ENCODE measurements at places on chromosomes 2 and 18.

DNA sequence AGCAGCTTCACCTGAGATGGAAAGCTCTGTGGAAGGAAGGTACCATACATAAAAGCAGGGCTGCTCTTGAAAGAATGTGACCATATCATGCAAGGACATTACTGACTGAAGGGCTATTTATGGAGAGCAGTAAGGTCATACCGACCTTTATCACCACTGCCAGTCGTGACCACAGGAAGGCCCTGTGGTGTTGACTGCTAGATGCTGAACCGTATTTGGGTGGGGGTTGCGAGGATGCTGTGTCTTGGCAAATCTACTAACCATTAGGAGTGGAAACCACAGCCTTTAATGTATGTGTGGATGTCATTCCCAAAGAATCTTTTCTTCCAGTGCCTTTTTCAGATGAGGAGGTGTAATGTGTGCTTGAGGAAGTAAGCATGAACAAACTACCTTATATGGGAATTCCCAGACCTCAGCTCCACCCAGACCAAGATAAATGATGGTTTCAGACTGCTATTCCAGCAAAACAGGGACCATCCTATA lies 60.8 kb downstream of the LIMS1 start:
- no peak for DNase-seq

GRCh38 chr2:160294339-160294803 lies 94.3 kb upstream of the ITGB6 start:
- DNase-seq, result no peak

- DNase-seq, result no peak
Observed at GRCh38 chr2:85589982-85590791, 5.4 kb upstream of the RNF181 start.

DNA sequence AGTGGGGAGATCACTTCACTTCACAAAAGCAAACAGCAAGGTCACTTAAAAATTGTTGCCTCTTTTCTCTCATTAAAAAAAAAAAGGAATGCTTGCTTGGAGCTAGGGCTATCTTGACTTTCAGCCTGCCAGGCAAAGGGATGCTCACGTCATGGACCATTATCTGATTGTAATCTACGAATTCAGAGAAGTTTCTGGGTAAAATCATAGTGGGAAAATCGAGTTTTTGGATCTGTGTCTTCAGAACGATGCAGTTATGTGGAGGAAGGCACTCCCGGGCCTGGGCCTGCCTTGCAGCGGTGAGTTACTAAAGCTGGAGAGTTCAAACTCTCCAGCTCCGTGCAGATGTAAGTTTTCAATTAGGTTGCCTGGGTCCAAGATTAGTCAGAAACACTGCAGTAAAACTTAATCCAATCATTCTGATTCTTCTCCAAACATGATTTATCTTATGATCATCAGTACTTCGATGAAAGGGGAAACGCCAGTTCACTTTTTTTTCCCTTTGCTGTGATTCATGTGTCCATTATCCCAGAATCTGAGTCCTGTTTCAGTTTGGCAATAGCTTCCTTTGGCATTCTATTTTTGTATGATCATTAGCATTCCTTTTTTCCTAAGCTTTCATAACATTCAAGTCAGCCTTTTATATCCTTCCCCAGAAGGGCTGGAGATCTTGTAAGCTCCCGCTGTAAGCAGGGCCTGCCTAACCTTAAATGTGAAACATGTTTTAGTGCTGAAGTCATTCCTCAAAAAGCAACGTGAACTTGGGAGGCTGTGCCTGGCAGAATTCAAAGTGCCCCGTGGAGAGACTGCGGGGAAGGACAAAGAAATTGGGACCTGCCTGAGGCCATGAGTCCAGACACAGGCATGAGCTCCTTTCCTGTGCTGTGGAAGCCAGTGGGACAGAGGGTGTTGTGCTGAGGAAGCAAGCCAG lies 119.3 kb upstream of the TWIST2 start:
- no peak for DNase-seq

- DNase-seq, result no peak
Observed at GRCh38 chr2:162365392-162365791, 21.5 kb downstream of the GCA start.

DNA sequence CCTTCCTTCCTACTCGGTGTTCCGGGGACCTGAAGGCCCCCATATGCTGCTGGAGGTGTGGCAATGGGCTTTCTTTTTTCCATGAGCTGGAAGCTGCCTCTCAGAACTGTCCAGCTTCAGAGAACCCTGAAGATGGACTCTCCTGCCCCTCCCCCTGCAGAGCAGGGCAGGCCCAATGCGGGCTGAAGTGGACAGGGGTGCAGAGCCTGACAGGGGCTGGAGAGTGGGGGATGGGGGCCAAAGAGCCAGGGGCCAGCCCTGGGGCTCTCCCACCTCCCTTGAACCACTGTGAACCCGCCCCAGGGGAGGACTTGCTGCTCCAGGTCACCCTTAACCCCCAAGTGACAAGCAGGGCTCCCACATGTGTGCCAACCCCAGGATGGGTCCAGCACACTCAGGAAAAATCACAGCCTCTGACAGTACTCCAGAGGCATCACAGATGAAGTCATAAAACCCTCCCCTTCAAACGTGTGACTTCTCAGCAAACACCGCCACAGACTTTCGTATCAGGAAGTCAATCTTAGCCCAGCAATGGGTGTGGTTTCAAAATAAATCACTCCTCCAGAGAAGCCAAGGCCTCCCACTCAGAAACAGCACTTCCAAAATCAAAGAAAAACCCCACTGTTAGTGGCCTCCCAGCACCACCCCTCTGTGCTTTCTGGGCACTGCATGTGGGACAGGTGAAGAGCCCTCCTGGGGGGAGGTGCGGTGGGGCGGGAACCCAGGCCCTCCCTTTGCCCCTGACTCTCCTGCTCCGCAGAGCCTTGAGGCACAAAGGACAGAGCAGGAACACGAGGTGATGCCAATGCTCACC lies 135.8 kb downstream of the HDAC4 start:
- DNase-seq, result no peak

DNA sequence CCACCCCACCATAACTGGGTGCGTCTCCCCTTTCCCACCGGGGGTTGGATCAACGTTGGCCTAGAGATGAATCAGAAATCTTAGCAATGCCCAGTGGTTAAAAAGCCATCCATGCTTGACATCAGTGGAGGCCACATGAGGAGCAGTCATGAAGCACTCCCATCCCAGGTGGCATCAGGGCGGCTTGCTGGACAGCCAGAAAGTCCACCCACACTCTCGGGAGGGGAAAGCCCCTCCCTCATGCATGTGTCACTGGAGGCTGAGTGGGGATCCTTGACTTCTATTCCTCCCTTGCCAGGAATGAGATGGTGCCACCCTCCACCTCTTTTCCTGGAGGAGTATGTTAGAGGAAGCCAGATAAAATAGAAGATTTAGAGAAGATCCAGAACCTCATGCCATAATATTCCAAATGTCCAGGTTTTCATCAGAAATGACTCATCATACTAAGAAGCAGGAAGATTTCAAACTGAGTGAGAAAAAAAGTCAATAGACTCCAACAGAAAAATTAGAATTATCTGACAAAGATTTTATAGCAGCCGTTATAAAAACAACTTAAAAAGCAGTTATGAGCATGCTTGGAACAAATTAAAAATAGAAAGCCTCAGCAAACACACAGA lies 507.1 kb upstream of the ID2 start:
- DNase-seq, result no peak

DNA sequence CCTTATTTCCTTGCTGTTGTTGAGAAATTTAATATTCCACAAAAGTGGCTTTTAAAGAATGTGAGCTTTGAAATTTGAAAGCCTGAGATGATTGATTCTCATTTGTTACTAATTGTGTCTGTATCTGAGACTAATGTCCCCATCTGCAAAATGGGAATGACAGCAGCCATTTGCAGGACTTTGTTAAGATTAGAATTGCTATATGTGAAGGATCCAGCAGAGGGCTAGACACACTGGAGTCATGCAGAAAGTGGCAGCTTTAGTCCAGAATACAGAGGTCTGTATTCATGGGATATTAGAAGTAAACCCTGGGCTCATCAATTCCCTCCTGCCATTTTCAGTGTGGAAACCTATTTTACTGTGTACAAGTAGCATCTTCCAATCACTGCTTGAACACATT lies 296.5 kb upstream of the GYPC start:
- DNase-seq, result no peak

DNA sequence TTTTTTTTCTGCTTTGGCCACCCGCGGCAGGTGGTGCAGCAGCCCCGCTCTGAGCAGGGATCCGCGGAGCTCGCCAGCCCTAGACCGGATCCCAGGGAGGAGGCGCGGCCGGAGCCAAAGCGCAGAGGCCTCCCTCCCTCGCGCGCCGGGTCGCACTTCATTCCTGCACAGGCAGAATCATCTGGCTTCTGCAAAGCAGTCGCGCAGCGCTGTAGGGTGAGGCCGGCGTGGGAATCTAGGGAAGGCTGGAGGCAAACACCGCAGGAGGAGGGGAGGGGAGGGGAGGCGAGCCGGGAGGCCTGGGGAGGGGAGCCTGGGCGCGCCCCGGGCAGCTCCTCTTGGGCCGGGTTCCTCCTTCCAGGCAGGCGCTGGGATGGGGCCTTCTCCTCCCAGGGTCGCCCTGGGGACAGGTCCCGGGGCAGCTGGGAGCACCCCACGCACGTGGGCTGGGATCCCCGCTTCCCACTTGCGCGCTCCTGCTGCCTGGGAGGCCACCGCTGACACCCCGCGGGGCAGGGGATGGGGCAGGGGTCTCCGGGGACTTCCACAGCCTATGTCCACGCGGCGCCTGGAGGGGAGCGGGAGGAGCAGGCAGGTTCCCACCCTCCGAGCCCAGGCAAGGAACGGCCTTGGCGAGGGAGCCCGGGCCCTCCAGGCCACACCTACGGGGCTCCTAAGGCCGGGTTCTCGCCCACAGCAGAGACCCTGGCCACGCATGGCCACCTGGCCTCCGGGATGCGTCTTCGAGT lies 45.0 kb downstream of the MBP start:
- DNase-seq, result no peak
